ENCODE measurements at places on chromosomes 11 and 22.

DNA sequence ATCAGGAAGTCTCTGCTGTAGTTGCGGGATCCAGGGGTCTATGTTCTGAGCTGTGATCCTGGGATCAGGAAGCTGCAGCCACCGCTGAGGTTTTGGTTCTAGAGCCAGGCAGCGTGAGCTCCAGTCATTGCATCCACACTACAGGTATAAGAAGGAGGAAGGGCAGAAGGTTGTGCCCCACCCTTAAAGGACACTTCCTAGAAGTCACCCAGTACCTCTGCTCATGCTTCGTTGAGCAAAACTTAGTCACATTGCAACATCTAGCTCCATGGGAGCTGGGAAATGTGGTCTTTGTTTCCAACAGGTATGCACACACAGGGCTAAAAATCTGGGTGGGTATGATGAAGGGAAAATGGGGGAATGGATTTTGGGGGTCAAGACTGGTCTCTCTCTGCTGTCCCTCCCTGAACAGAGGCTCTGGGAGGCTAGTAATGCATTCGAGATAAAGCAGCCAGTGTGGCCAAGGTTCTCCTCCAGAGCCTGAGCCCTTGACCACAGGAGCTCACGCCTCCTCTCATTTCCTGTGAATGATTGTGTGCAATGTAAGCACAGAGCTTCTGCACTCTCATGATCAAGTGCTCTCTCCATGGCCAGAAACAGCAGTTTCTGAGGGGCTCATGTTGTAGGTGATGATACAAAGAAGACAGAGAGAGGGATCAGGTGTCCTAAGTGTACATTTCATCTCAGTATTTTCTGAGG is 86.8 kb upstream of the OR4B1 start:
- DNase-seq, result no peak

- DNase-seq, result peak; percentile 96
Measured at GRCh38 chr11:111001986-111002611, 243.4 kb upstream of the POU2AF2 start.

GRCh38 chr11:68014157-68014946 is 4.2 kb downstream of the ALDH3B1 start:
- peak; percentile 88 for DNase-seq

DNA sequence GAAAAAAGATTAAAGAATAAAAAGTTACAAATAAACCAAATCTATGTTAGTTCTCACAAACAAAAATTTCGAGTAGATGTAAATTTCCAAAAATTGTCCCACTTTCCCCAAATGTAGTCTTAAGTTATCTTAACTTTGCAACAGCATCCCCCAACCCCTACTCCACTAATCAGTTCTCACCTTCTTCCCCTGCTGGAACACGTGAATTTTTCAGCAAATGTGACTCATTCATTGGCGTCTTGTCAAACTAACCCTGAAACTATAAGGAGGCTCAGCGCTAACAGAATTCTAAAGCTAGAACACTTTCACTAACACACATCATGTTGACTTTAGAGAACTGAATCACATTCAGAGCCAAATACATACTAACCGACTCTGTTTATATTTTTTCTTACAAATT is 46.1 kb downstream of the PHF21A start:
- peak; percentile 76 for DNase-seq

- peak; percentile 10 for DNase-seq
Measured at GRCh38 chr22:27585141-27585540, 216.4 kb downstream of the MN1 start.

GRCh38 chr11:92141159-92141558 is 83.5 kb upstream of the FAT3 start:
- DNase-seq, result no peak

DNA sequence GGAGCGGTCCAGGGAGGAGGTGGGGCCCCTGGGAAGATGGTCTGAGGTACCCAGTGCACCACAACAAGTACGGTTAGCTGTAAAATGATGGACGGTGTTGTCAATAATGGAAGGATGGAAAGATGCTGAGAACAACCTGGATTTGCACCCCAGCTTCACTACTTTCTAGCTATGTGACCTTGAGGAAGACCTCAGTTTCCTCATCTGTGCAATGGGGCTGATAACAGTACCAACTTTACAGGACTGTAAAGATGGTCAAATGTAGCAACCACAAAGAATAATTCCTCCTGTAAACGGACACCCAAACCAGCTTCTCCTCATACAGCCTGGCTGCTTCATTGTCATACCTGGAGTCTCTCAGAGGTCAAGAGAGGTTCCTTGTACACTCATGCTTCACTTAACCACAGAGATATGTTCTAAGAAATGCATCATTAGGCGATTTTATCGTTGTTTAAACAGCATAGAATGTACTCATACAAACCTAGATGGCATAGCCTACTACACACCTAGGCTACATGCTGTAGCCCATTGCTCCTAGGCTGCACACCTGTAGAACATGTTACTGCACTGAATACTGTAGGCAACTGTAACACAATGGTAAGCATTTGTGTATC is 65.5 kb upstream of the LMO2 start:
- no peak for DNase-seq

GRCh38 chr22:44357966-44358465 is 45.3 kb upstream of the SHISAL1 start:
- DNase-seq, result no peak
